ENCODE measurements at places on chromosomes 1 and 21.

- DNase-seq = peak; percentile 35
Measured at GRCh38 chr1:204151552-204152309, at the start of gene ETNK2. ETNK2 (minus strand) TSS chr1:204152044; CDS start chr1:204151852, 192 bp downstream.

- no peak for DNase-seq
Measured at GRCh38 chr1:178659789-178660208, 65.2 kb upstream of the RALGPS2 start.

GRCh38 chr21:15164678-15165303, 100.0 kb upstream of the NRIP1 start:
- no peak for DNase-seq

DNA sequence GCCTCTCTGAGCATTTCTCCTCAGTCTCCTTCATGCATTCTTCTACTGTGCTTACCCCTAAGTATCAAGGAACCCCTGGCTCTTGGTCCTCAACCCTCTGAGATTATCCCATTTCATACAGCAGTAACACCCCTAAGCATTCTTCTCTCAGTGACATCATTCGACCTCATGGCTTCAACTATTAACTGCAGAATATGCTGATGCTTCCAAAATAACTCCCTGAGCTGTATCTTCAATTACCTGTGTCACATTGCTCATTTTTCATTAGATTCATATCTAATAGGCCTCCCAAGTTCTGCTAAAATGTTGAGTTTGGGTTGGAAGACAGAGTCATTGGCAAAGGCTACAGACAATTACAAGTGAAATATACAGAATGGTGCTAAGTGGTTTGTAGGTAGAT, 7.5 kb downstream of the CAPN8 start:
- DNase-seq = no peak

GRCh38 chr1:213921712-213922111, 66.1 kb upstream of the PROX1 start:
- DNase-seq = no peak

DNA sequence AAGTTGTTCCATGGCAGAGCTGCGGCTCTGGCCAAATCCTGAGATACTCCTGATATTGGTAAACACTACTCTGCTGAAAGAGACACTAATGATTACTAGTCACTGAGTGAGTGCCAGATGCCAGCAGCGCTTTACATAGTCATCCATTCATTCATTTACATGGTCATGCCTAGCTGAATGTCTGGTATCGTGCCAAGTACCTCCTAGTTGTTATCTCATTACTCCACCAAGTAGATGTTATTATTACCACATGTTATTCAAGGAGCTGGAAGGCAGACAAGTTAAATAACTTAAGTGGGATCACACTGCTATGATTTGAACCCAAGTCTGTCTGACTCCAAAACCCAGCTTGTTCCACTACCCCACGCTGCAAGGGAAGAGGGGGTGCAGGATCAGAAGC, 4.7 kb downstream of the OLFML2B start:
- no peak for DNase-seq

DNA sequence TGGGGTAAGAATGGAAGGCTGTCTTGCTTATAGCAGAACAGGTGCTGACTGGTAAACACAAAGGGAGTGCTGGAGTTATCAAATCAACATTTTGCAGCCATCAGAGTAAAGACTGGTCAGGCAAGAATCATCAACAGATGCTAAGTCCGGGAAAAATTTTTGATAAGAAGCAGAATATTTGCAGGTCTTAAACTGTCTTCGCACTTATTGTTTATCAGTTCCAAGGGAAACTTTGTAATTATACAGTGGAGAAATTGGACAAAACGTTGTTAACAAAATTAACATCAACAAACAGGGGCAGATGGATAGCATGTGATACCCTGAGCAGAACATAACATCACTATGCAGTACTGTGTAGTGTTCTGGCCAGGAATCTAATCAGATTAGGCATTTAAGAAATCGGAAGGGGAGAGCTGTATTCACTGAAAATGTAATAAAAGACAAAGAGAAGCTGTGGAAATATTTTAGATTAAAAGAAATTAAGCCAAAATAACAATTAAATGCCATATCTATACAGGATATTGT, 127.1 kb downstream of the DAB1 start:
- no peak for DNase-seq

DNA sequence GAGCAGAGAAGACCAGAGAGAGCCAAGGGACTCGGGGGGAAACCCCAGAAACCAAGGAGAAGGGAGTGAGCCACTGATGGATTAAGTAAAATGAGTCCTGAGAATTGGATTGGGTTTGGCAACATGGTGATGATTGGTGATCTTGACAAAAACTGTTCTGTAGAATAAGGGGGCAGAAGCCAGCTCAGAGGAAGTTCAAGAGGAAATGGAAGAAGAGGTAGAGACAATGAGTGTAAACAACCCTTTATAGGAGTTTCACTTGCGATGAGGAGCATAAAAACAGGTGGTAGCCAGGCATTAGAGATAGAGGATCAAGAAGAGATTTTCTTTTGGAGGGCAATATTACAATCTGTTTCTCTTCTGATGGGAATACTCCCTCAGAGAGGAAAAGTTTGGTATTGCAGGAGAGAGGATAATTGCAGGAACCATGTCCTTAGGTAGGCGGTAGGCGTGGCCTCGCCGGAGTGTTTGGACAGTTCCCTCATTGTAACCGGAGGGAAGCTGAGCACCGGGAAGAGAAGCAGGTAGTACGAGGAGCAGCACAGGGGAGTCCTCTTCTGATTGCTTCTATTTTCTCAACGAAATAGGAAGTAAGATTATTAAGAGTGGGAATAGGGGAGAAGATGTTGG, 68.4 kb upstream of the TENT5C start:
- DNase-seq = no peak

DNA sequence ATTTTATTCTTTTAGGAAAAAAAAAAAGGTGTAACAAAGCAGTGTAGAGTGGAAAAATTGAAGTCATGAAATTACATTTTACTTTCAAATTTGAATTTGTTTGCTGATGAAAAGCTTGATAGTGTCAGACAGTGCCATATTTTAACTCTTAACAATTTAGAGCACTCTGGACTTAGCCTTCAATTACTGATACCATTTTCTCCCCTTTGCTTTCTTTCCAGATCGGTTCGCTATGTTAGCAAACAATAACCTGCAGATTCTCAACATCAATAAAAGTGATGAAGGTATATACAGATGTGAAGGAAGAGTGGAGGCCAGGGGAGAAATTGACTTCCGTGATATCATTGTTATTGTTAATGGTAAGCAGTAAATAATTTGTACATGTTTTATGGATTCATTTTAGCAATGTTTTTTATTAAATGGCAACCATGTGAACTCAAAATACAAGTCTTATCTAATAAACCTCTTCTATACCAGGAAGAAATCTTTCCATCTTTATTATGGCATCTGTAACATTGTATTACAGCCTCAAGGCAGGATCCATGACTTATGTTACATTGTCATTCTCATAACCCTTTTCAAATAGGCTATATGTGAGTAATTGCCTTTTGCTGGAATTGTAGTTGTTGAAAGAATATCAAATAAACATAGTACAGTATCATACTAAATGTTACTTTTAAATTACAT, 293.8 kb downstream of the NCAM2 start:
- no peak for DNase-seq

- no peak for DNase-seq
Measured at GRCh38 chr1:235408503-235408960, 41.3 kb downstream of the TBCE start.

DNA sequence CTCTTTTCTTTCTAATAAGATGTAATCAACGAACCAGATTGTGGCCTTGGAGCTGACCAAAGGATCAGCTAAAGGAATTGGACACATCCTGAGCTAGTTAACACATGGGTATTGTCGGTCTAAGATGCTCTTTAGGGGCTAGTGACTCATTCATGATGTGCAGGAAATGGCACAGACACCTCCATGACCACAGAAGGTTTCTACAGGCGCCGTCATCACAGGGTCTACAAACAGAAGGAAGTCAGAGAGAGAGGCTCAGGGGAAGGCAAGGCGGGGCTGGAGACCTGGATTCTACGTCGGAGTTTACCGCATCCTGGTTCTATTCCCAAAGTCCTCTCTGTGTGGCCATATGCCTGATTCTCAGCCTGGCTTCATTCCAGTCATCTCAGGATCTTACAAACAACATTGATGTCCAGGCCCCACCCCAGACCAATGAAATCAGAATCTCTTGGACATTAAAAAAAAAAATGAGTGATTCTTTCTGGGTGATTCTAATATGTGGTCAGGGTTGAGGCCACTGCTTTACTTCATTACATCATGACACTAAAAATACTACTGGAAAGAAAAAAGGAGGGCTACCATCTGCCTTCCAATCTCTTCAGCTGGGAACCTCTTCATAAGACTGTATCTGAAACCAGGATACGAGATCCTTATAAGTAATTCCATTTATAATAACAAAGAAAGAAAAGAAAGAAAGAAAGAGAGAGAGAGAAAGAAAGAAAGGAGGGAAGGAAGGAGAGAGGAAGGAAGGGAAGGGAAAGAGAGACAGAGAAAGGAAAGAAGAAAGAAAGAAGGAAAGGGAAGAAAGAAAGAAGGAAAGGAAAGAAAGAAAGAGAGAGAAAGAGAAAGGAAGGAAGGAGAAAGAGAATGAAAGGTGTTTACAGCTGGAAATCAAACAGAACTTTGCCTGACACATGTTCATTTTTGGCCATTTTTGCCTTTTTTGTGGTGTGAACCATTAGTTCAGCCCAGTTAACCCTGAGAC, 11.6 kb upstream of the KCNJ15 start:
- peak; percentile 89 for DNase-seq

DNA sequence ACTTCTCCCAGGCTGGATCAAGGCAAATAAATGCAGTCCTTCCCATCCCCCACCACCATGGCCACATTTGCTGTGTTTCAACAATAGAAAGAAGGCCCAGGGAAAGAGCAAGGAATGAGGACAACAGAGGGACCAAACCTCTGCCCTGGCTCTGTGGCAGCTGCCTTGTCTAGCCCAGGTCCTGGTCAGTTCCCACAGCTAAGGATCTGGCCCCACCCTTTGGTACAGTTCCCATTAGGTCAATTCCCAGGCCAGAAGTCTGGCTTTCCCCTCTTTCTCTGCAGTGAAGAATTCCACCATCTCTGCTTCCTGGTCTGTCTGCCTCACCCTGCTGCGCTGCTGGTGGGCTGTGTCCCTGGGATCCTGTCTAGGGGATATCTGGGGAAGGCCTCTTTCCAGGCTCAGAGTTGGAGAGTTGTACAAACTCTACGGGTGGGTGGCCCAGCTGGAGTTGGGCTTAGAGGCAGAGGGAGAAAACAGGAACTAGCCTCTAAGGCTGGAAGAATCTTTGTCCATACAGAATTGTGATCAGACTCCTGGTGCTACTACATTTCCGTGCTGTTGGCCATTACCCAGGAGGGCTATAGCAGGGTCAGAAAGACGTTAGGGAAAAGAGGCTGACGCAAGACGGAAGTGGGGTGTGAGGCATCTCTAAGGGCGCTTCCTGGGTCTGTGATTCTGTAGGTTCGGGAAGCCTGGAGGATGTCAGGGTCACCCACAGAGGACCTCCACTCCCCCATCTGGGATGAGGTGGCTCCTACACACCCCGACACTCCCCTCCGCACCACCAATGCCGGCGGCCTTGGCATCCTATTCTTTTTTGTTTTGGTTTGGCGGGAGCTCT, 953 bp upstream of the NDUFS2 start:
- DNase-seq = no peak

- no peak for DNase-seq
Measured at GRCh38 chr1:154626456-154627256, 18.7 kb upstream of the ADAR start.

GRCh38 chr21:44958471-44959191, 18.8 kb downstream of the SLX9 start:
- DNase-seq = no peak

DNA sequence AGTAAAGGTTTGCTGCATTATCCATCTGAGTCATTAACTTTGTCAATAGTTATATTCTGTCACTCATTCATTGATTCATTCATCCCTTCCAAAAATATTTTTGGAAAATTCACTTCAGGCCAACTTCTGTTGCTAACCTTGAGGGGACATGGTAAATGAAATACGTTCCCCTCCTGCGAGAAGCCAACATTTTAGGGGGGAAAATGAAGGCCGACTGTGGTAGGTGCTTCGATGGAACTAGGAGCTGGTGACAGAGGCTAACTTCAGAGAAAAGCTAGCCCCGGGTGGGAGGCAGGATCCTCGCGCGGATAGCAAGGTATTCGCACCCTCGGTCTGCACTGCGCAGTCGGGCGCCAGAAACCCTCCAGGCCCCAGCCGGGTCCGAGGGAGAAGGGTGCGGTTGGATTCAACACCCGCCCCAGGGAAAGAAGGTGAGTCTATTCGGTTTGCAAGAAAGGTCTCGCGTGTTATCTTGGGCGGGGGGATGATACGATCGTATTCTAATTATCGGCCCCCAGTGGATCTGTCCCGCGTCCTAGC, 646 bp upstream of the RRP15 start:
- no peak for DNase-seq

DNA sequence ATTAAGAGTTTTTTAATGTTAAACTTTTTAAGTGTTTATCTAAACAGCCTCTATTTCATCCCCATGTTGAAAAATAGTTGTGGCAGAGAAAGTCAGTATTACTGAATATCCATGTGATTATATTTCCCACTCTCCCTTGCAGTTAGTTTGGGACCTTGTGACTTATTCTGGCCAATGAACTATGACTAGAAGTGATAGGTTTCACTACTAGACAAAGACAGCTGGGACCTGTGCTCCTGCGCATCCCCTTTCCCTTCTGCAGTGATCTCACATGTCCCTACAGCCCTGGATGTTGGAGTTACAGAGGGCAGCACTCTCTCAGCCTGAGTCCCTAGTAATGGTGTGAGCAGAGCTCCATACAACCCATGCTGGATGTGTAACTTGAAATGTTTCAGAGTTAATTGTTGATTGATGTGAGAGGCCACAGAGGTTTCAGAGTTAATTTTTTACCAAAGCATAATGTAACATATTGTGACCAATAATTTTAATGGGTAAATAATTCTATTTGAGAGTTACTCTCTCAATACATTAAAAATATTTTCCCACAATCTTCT, 18.7 kb upstream of the SAMD13 start:
- no peak for DNase-seq

DNA sequence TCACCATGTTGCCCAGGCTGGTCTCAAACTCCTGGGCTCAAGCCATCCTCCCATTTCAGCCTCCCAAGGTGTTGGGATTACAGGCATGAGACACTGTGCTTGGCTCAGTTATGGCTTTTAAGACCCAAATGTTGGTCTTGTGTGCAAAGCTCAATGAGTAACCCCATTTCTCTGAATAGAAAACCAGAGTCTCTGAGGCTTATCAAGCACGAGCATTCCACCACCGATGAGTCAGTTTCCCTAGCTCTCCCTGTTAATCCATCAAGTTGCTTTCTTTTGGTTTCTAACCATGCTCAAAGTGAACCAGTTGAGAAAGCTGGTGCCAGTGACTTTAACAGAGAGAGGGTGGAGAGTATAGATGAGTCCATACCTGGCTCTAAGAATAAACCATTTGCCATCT, 350.9 kb upstream of the ADGRL2 start:
- no peak for DNase-seq

GRCh38 chr1:39488012-39488545, 3.4 kb upstream of the BMP8A start:
- no peak for DNase-seq

- no peak for DNase-seq
Measured at GRCh38 chr1:153763365-153764225, 11.6 kb upstream of the SLC27A3 start.

GRCh38 chr1:118186026-118186425, 998 bp upstream of the SPAG17 start:
- DNase-seq = no peak
